Left kidney (tissue), 8 donors: ENCODE measurements at places on chromosomes 2 and 18.

- DNase-seq, result no peak
Measured at GRCh38 chr18:13521418-13521817, 204.9 kb downstream of the FAM210A start.

- DNase-seq, result no peak
Measured at GRCh38 chr2:134482131-134482723, 228.4 kb downstream of the MGAT5 start.

- no peak for DNase-seq
Measured at GRCh38 chr18:77466890-77467289, 217.2 kb downstream of the GALR1 start.

DNA sequence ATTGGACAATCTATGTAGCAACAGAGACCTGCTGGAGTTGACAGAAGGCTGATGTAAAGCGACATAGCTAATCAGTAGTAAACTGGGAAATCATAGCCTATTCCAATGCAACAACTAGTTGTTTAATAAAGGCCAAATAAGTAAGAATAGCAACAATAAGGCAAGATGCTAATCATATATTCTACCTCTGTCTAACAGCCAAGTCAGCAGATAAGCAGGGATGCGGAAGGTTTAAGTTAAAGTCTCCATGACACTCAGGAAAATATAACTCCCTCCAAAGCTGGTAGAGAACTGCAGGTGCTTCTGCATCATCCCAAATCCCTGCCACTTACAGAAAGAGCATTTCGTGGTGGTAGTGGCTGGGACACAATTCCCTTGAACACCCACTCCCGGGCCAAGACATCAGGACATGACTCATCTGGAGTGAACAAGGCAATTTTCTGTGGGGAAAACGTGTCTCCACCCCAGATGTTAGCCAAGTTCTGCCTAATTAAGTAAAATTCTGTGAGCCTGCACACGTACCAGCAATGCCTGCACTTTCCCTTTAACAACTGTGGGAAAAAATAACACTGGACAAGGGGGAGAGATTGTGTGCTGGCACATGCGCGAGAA, 413.6 kb upstream of the ID2 start:
- DNase-seq, result no peak

- DNase-seq, result no peak
Measured at GRCh38 chr2:200003444-200003843, 48.1 kb downstream of the MAIP1 start.

DNA sequence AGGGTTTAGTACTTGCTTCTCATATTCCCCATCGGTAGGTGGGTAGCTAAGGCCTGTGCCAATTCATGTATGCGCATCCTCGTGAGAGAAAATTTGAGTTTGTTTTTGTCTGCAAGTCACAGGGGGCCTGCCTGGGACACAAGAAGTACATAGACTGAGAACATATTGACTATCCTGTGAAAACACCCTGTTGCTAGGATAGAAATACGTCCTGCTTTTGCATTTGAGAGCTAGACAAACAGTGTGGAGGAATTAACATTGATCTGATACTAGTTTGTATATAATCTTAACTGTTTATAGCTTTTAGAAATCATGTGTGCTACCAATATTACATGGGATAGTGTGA, 10.9 kb downstream of the WDR7 start:
- DNase-seq, result no peak

- DNase-seq, result no peak
Measured at GRCh38 chr2:43939695-43940256, 56.0 kb downstream of the LRPPRC start.

DNA sequence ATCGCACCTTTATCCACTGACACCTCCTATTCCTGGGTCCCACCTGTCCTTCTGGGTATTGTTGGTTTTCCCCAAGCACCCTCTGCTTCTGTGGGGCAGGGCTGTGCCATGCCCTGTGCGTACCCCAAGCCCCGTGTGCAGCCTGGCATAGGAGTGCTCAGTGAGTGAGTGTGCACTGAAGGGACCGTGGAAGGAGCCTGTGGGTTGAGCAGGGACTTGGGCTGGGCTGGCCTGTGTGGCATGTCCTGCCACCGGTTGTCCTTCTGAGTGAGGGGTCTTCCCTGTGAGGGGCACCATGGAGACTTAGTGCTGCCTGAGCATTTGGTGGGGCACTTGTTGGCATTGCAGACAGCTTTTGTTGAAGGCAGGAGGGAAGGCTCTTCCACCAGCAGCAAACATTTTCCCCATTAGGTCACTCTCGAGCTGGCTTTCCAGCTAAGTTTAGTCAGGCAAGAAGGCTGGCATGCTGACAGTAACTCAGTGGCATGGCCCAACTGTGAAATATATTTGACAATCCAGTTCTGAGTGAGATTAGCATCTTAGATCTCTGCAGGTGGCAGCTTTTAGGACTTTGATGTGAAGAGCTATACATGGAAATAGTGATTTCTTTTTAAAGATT, 64.7 kb downstream of the LPIN1 start:
- DNase-seq, result no peak

DNA sequence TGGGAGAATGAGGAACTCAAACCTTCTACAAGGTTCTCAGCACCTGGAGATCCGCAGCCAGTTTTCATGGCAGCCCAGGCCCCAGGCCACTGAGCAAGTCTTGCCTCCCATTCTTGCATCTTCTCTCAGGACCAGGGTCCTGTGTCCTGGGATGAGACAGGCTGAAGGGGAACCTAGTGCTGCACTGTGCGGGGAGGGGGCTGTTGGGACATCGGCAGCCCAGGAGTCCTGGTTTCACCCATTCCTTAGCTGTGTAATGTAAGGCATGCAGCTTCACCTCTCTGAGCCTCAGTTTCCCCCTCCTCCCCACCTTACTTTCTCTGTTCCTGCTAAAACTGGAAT, 43.9 kb downstream of the TNS1 start:
- DNase-seq, result no peak

DNA sequence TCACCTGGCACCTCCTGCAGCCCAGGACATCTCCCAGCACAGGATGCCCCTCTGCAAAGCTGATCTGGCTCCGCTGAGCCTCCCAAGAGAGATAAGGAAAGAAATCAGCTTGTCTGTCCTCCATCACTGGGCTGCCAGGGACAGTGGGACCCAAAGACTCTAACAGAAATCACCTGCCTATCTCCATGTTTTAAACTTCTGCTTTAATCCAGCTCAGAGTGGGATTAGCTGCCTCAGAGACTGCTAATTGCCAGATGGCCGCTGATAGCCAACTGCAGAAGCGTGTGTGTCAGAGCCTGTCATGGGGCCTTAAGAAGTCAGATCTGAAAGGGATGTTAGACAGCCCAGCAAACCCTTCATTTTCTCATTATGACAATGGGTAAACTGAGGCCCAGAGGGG, 389.4 kb upstream of the KLHL29 start:
- DNase-seq, result no peak

- no peak for DNase-seq
Measured at GRCh38 chr2:166134252-166135151, 6.7 kb upstream of the SCN1A start.

- DNase-seq, result no peak
Measured at GRCh38 chr2:231665245-231666170, 42.8 kb upstream of the PTMA start.
